ENCODE measurements at places on chromosomes 2 and 18.

DNA sequence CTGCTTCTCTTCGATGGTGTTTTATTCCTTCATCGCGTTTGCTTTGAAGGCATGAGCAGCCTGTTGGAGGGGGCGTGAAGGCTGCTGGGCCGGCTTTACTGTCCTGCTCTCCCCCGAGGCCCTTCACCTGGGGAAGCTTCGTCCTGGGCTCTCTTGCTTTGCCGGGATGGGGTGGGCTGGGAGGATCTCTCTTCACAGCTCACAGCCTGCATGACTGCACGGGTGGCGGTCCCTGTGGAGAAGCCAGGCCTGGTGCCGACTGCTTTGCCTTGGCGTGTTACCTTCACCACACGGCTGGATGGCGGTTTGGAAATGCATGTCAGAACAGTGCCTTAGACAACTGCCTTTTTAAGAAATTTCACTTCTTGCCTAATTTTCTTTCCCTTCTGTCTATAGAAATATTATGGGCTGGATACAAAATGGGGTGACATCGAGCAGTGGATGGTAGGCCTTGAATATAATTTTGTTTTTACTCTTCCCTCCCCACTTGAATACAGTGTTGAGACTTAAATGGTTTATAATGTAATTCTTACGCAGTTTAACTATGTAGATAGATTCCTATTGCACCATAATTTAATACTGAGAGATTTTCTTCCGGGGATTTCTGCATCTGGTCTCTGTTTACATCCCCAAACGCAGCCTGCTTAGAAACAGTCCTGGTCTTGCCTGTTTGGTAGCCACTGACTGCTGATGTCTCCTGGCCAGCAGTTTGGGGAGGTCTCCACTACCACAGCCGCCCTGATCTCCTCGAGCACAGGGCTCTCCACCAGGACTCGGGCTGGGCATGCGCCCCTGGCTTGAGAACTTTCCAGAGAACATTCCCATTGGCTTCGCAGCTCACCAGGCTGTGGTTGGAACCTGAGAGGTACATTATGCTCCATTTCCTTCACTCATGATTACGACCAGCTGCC is 81.0 kb upstream of the RBM44 start:
- no peak for DNase-seq

DNA sequence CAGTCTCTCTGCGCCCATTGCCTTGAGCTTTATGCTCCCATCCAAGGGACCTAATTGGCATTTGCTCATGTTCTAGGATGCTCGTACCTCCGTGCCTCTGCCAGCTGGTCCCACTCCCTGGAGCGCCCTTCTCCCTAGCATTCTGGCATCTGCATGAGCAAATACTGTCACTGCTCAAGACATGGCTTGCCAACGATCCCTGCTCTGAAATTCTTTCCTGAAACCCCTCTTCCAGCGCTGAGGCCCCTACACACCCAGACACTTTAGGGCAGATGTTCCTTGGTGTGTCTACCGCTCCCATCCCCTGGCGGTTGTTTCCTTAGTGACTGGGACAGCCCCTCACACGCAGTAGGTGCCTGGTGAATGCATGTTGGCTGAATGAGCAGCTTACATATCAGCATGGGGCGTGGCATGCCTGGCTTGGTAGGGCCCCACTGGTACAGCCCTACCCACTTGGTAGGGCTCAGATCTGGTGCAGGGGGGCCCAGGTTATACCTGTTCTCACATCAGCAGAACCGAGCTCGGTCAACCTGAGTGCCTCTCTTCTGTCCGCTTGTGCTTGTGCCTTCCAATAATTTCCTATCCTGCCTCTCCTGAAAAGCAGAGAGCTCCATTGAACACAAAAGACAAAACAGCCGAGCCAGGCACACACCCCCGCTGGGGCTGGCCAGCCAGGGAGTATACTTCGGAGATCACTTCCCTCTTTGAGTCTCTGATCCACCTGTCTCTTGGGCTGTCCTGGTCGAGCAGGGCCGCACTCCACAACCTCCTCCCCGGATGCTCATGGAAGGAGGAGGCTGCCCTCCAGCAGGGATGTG is 59.2 kb downstream of the INHBB start:
- peak; percentile 35 for DNase-seq

DNA sequence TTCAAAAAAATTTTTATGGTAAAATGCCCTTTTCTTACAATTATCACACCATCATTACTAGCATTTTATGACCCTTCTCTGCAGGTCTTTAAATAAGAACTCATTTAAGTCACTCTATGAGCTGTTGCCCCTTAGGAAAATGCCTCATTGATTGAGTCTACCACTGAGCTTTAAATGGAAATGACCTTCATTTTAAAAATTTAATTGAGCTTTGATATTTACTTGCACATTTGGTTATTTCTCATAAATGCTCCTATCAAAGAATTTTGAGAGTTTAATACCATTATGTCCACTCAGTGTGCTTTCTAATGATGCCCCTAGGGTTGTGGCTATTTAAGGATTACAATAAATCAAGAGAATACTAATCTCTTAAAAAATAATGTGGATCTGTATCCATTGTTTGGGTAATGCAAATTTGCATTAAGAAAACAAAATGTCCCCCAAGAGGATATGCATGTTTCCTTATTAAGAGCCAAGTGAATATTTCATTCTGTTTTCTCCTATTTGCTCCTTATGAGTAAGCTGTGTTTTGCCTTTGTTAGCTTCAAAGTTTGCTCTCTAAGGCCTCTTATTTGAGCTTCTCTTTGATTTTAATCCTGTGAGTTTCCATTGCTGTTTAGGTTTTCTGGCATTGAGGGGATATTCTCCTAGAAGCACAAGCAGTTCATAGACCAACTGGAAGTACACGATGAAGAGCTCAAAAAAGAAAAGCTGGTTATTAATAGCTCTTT is 69.8 kb downstream of the CERS6 start:
- no peak for DNase-seq

GRCh38 chr18:68721681-68722583 is 7.0 kb upstream of the TMX3 start:
- DNase-seq, result no peak

DNA sequence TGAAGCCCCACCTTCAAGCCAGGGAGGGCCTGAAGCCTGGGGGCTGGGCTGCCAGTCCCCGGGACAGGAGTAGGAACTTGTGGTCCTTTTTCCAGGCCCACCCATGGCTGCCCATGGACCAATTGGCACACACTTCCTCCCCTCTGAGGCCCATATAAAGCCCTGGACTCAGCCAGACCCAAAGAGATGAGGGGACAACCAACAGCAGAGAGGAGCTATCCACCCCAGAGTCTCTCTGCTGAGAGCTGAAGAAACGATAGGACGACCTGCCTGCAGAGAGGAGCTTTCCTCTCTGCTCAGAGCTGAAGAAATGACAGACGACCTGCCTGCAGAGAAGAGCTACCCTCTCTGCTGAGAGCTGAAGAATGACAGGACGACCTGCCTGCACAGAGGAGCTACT is 43.8 kb upstream of the PEX13 start:
- DNase-seq, result no peak

DNA sequence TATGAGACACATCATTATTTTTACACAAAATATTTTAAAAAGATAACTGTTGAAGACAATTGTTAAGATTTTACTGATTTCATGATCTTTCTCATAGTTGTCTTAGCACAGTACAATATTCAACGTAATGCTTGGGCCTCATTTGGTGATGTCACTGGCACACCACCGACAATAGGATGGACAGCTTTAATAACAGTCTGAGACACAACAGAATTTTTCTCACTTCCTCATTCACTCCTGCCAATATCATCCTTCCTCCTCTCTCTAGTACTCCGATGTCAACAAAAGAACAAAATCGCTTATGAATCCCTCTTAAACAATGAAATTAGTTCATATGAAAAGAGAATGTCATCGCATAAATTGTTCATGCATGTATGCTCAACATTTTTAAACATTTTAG is 461.9 kb upstream of the CDH7 start:
- no peak for DNase-seq

DNA sequence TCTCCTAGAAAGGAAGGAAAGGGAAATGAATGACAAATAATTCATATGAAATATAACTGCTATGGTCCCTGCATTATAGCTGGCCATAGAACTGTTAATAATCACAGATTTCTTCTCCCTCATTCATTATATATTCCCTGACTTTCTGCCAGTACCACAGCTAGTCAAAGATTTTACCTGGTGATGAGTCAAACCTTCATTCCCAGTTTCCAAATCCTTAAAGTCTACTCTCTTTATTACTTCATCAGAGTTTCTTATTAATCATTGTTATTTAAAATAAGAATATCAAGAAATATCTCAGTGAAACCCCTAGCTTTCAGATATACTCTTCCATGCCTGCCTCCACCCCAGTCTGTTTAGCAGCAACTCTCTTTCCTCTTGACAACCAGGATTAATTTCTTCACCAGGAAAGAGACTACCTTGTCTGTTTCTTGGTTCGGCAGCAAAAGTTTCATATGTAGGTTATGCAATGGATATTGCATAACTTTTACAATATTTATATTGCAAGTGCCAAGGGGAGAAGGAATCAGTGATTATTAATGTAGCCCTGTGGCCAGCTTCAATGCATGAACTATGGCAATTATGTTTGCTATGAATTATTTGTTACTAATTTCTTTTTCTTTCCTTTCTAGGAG is 533.8 kb downstream of the FBXO15 start:
- DNase-seq, result no peak

DNA sequence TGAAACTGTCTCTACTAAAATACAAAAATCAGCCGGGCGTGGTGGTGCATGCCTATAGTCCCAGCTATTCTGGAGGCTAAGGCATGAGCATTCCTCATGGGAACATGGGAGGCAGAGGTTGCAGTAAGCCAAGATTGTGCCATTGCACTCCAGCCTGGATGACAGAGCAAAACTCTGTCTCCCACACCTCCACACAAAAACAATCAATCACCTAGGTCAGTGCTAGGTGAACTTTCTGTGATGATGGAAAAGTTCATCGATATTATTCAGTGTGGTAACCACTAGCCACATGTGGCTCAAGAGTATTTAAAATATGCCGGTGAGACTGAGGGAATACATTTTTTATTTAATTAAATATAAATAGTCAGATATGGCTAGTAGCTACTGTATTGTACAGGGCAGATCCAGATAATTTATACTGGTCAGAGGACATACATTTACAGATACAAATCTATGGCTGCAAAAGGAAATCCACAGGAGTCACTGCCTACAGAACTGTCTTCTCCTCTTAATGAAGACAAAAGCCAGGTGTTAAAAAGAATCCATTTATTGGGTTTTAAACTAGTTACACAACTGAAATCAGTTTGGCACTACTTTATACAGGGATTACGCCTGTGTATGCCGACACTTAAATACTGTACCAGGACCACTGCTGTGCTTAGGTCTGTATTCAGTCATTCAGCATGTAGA is 3.9 kb upstream of the GPR75 start:
- no peak for DNase-seq

DNA sequence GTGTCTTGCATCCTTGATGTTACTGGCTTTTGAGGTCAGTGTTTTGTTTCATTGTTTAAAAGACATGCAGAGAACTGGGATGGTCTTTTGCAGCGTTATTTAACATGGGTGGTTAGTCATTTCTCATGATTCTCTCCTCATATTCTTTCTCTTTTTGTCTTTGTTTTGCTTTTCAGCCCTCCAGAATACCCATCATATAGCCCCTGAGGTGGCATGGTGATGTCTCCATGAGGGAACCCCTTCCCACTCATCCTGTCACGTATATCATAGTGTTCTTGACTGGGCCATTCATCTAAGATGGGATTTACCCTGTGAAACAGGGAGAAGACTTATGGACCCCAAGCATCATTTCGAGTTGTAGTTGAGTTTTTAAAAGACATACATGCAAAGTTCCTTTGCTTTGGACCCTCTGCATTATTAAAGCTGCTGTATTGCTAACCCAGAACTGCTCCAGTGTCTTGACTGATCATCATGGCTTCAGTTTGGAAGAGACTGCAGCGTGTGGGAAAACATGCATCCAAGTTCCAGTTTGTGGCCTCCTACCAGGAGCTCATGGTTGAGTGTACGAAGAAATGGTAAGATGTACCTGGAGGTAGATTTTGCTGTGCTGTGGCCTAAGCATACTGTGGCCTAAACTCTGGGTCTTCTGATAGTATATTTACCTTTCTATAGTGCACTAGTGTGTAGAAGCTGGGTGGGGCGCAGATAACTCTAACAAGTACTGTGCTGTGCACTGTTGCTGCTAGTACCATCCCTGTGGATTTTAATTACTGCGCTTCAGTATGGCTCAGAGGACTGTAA is 1.4 kb downstream of the EHBP1 start:
- DNase-seq, result no peak

GRCh38 chr2:43269706-43270105 is 43.3 kb upstream of the ZFP36L2 start:
- no peak for DNase-seq

DNA sequence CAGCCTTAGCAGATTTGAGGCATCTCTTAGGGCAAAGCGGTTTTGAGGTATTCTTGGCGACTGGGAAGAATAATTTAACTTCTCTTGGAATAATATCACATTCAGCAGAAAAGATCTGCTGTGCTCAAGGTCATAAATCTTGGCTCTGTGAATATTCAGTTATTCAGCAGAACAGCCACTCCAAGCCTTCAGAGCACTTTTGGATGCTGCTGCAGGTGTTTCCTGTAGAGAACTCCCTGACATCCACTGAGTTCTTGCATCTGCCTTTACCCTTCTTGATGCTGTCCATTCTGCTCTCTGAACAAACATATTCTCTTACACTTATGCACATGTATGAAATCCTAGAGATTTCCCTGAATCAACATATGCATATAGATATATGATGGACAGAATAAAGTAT is 390.3 kb downstream of the NRXN1 start:
- no peak for DNase-seq
